GM10248 (cell line): ENCODE measurements at places on chromosomes 7 and 10.

DNA sequence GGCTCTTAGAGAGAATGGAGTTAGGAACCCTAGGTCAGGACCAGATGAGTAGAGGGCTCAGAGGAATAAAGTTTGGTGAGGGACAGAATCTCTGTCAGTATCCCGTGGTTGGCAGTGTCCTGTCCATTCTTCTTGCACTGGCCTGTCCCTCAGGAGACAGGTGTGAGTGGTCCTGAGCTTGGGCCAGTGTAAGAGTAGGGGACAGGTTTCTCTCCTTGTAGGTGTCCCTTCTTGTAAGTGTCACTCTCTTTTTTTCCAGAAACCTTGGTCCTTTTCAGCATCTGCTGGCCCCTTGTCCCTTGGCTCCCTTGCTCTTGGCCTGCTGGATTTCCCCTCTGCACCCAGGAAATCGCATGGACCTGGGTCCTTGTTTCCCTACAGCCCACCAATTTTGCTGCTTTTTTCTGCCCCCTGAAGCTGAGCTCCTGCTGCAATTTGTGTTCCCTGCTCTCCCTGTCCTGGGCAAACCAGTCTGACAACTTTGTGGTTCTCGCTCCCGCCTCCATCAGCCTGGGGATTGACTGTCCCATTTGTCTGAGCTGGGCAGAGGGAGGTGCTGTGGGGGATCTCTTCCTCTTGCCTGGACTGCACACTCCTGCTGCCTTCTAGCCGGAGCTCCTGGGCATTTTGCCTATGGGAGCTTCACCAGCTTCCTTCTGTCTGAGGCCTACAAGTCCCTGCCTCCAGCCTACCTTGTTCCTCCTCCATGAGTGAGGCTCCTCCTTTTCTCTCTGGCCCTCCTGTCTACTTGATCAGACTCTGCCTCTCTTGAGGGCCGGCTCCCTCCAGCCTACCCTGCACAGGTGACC is 6.5 kb downstream of the TSPAN14 start:
- no peak for DNase-seq

- DNase-seq = no peak
Observed at GRCh38 chr7:83178796-83179195, 16.1 kb upstream of the PCLO start.

GRCh38 chr7:14487701-14488395 is 414.7 kb downstream of the DGKB start:
- DNase-seq = no peak

- no peak for DNase-seq
Observed at GRCh38 chr10:104646146-104646545, 5.1 kb downstream of the SORCS3 start.

GRCh38 chr10:24777196-24777595 is 53.5 kb upstream of the ARHGAP21 start:
- DNase-seq = no peak

DNA sequence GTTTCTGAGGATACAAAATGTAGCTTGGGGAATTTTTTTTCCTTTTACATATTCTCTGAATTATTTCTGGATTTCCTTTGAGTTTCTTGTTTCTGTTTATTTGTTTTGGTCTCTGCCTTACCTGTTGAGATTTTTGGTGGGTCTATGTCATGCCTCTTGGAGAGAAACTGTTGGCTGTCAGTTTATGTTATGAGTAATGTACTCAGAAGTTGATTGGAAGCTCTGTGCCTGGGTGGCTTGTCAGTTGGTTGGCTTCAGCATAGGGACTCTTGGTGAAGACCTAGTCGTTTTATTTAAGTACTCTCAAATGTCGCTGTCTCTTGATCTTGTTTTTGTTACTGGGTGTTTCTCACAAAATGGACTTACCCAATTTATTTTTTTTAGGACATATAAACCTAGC is 132.4 kb downstream of the CDK14 start:
- no peak for DNase-seq

GRCh38 chr10:47456079-47456785 is 27.7 kb downstream of the ANXA8 start:
- peak; percentile 2 for DNase-seq
